Activated T-cell treated with anti-CD3 and anti-CD28 coated beads, Interleukin-2, amount 50 U/mL, for 24 hours (primary cell): ENCODE measurements at places on chromosomes 3 and 15.

- H3K36me3 ChIP-seq: peaks cover 3% of the 10 kb centered on the region
- peaks cover 24% of the 10 kb centered on the region for H3K4me1 ChIP-seq
- H3K27ac ChIP-seq: peak overlapping the region; percentile 4
- H3K27me3 ChIP-seq: no peaks in the 10 kb centered on the region
- H3K4me3 ChIP-seq: no peak overlapping the region
- no peak for DNase-seq
Observed at GRCh38 chr15:77988347-77989295, 88.9 kb downstream of the TBC1D2B start.

DNA sequence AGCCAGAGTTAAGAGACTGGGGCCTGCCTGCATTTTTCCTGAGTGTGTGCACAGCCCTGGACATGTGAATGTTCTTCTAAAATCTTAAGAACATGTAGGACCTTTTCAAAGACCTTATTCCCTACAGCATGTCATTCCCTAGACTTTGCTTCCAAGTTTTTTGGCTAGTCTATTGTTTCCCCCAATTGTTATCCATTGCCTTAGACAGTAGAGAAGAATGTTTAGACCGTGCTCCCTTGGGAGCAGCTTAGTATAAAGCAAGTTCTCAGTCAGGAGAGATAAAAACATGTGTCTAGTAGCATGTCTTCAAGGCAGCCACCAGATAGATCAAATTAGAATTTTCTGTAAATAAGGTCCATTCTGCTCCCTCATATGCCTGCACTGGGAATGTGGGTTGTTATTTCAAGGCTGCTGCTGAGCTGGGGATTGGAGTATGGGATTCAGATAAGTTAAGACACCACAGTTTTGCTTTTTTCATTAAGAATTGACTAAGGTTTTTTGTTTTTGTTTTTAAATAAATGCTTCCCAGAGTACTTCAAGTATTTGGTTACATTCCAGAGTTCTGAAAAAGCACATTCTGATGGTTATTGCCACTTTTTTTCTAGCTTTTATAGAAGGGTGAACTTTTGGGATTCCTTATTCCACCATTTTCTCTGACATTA, 246.7 kb downstream of the RORA start:
- no peaks in the 10 kb centered on the region for H3K4me1 ChIP-seq
- peaks cover 36% of the 10 kb centered on the region for H3K27me3 ChIP-seq
- no peak overlapping the region for H3K27ac ChIP-seq
- H3K36me3 ChIP-seq: no peaks in the 10 kb centered on the region

DNA sequence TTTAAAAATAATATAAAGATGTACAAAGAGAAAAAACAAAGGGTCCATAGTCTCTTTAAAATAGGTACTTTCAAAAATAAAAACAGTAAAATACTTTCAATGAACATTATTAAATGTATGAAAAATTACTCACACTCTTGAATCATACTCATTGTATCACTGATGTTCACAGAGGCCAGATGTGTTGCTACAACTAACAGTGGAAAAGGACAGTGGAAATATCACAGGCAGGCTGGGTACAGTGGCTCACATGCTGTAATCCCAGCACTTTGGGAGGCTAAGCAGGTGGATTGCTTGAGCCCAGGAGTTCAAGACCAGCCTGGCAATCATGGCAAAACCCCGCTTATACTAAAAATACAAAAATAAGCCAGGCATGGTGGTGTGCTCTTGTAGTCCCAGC, 26.8 kb downstream of the NPHP3 start:
- H3K4me3 ChIP-seq: no peak overlapping the region
- DNase-seq: no peak
- peak overlapping the region; percentile 76 for H3K27ac ChIP-seq
- peaks cover 7% of the 10 kb centered on the region for H3K4me1 ChIP-seq
- no peaks in the 10 kb centered on the region for H3K27me3 ChIP-seq
- peaks cover 79% of the 10 kb centered on the region for H3K36me3 ChIP-seq

DNA sequence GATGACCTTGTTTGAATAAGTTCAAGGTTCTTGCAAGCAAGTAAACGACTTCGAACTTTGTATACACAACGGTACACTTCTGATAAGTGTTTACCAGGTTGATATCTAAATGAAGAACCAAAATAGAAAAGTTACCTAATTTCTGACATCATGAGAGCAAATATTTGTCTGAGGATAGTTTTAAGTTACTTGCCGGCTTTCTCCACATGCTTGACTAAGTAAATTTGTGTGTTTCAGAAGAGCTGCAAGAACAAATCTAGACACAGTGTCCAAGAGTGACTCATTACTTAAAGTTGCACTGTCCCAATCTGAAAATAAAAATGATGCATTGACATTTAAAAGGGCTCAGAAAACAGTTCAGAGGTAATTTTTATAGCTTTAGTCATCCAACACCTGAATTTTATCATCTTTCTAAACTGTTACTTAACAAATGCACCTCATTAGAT, 115.1 kb downstream of the HERC1 start:
- peak overlapping the region; percentile 23 for H3K27ac ChIP-seq
- H3K36me3 ChIP-seq: peaks cover 74% of the 10 kb centered on the region
- H3K4me3 ChIP-seq: no peak overlapping the region
- H3K4me1 ChIP-seq: peaks cover 27% of the 10 kb centered on the region
- no peaks in the 10 kb centered on the region for H3K27me3 ChIP-seq

DNA sequence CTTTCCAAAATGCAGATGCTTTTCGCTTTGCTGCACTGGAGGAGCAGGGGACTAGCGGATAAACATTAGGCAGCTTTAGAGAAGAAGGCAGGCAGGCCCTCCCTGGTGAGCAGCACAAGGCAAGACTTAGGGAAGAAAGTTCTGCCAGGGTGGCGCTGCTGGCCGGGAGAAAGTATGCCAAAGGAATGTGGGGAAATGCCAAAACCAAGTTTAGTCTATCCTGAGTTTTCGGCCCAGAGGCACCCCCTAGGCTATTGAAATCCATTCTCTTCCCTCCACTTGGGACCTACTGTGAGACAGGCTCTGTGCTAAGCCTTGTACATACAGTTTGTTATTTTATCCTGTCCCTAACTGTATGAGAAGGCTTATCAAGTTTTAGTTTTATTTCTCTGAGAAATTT, 9.2 kb downstream of the SHC4 start:
- H3K36me3 ChIP-seq: no peaks in the 10 kb centered on the region
- no peaks in the 10 kb centered on the region for H3K4me1 ChIP-seq
- no peak for DNase-seq
- H3K27ac ChIP-seq: no peak overlapping the region
- H3K27me3 ChIP-seq: peaks cover 21% of the 10 kb centered on the region

- H3K36me3 ChIP-seq: no peaks in the 10 kb centered on the region
- no peaks in the 10 kb centered on the region for H3K27me3 ChIP-seq
- H3K27ac ChIP-seq: no peak overlapping the region
- H3K4me3 ChIP-seq: no peak overlapping the region
Observed at GRCh38 chr3:57731311-57731710, 24.8 kb upstream of the SLMAP start.

DNA sequence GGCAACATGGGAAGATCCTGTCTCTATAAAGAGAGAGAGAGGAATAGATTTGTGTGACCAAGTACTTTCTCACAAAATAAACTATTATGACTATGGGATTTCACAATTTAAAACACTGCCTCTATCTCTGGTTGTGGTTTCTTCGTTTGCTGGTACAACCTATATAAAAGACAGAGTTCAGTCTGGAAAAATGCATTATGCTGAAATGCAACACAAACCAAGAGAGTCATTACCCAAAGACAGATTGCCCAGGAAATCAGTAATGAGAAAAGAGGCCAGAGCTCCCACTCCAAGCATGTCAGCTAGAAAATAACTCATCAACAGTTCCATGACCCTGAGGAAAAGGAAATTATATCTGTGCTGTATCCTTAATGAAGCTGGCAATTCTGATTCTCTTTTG, 23.2 kb downstream of the GPR176 start:
- no peak for DNase-seq
- H3K36me3 ChIP-seq: no peaks in the 10 kb centered on the region
- no peak overlapping the region for H3K4me3 ChIP-seq
- no peaks in the 10 kb centered on the region for H3K4me1 ChIP-seq
- peaks cover 17% of the 10 kb centered on the region for H3K27me3 ChIP-seq

DNA sequence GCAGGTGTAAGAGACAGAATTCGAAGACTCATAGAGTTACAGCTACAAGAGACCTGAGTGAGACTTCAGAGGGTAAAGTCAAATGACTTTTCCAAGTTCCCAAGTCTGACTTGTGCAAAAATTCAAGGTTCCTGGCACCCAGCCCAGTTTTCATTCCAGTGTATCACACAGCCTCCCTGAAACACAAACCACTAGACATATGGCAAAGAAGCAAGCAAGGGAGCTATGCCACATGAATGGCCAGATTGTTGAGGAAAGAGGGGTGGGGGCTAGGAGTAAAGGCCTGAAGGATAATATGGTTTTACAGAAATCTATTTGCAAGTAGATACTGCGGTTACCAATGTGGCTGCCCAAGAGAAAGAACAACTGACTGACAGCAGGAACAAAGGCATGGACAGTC, 301.2 kb downstream of the MECOM start:
- H3K4me3 ChIP-seq: no peak overlapping the region
- no peak overlapping the region for H3K27ac ChIP-seq
- DNase-seq: no peak
- H3K4me1 ChIP-seq: no peaks in the 10 kb centered on the region

DNA sequence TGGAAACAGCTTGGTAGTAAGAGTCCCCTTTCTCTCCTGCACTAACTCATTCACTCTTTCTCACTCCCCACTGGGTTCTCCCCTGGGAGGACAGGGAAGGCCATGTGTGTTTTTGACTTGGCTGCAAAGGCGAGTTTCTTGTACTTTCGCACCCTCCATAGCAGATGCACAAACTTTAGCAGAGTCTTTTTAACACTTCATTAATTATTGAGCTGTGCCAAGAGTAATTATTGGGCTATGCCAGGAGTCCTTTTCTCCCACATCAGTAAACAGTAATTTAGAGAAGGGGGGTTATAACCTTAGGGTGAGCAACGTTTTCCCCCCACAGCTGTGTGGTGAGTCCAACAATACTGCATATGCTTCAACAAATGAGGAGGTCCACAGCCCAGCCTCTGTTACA, 224.4 kb upstream of the ATP11B start:
- H3K4me1 ChIP-seq: no peaks in the 10 kb centered on the region
- no peak overlapping the region for H3K27ac ChIP-seq
- H3K27me3 ChIP-seq: peaks cover 9% of the 10 kb centered on the region
- H3K36me3 ChIP-seq: no peaks in the 10 kb centered on the region
- H3K4me3 ChIP-seq: no peak overlapping the region

- no peaks in the 10 kb centered on the region for H3K27me3 ChIP-seq
- H3K27ac ChIP-seq: no peak overlapping the region
- H3K36me3 ChIP-seq: peaks cover 20% of the 10 kb centered on the region
- H3K4me3 ChIP-seq: no peak overlapping the region
- H3K4me1 ChIP-seq: peaks cover 6% of the 10 kb centered on the region
- DNase-seq: no peak
Observed at GRCh38 chr15:48722764-48723661, 77.5 kb upstream of the FBN1 start.

DNA sequence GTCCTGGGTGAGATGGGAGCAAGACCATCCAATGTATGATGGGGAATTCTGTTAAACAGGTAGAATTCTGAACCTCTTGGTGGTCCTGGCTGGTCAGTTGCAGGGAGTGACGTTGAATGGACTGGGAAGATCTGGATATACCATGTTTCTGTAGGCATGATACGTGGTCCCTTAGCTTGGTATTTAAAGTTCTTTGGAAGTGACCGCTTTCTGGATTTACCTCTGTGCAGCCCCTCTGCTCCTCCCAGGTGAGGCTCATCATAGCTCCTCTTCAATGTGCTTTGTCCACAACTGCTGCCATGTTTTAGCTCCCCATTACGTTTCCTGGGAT, 37.2 kb downstream of the SMAD3 start:
- H3K4me1 ChIP-seq: peaks cover 24% of the 10 kb centered on the region
- no peaks in the 10 kb centered on the region for H3K27me3 ChIP-seq
- H3K4me3 ChIP-seq: no peak overlapping the region
- H3K27ac ChIP-seq: no peak overlapping the region
- peaks cover 25% of the 10 kb centered on the region for H3K36me3 ChIP-seq

DNA sequence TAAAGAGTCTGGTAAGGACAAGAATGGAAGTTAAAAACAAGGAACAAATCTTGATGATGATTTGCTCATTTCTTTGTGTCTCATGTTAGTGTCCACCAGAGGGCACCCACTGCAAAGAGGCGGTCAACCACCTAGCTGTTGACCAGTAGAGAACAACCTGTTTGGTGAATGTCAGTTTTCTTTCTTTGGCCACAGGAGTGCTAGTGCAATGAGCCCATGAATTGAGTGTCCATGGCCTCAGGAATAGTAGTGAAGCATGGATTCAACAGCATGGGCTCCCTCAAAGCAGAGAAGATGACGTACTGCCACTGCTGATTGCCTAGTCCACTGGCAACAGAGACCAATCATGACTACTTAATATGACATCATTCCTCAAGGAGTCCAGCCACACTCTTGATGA, 10.7 kb upstream of the CNTN6 start:
- no peaks in the 10 kb centered on the region for H3K4me1 ChIP-seq
- no peak overlapping the region for H3K27ac ChIP-seq
- no peaks in the 10 kb centered on the region for H3K27me3 ChIP-seq
- H3K36me3 ChIP-seq: no peaks in the 10 kb centered on the region
- no peak overlapping the region for H3K4me3 ChIP-seq

DNA sequence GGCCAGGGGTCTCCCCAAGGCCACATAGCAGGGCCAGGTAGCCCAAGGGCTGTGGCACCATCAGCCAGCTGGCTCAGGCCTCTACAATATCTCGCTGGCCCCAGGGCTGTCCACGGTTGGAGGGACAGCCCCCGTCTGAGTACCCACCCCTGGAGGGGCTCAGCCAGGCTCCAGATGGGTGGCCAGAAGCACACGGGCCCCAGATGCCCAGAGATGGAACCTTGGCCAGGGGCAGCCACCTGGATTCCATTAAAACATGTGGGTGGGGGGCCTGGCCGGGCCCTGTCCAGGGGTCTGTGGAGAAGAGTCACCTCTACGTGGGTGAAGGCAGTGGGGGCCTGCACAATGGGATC, 8.4 kb downstream of the CSPG4 start:
- no peaks in the 10 kb centered on the region for H3K27me3 ChIP-seq
- peaks cover 3% of the 10 kb centered on the region for H3K4me1 ChIP-seq
- H3K4me3 ChIP-seq: no peak overlapping the region
- DNase-seq: no peak

DNA sequence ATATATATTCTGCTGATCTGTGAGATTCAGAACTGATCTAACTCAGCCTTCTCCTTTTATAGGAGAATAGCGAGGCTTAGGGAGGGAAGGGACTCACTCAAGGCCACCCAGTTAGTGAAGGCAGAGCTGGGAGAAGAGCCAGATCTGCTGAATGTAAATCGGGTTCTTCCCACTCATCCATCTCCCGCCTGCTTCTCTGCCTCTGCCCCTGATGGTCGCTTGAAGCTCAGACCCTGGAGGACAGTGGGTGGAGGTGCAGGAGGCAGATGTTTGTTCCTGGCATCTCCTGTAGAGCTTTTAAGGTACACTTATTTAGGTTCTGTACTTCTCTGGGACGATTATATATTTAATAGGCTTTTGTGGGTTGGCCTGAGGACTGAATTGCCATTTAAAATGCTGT, 4.3 kb downstream of the PDIA5 start:
- peaks cover 44% of the 10 kb centered on the region for H3K4me1 ChIP-seq
- no peak for DNase-seq

DNA sequence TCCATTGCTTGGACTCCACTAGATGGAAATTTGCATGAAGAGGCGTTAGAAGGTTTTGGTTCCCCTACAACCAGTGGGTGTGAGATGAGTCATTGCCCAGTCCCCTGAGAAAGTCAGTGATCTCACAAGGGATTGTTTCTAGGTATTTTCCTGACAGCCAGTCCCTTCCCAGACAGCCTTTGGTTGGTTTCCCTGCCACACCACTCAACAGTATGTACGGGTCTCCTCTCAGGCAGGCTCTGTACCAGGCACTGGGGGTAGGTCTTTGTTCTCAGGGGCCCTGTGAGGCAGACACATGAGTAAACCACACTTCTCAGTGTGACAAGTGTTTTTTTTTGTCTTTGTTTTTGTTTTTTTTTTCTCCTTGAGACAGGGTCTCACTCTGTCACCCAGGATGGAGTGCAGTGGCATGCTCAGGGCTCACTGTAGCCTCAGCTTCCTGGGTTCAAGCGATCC, 4.0 kb downstream of the LAMP3 start:
- H3K4me3 ChIP-seq: peak overlapping the region; percentile 23
- DNase-seq: peak; percentile 73
- peak overlapping the region; percentile 85 for H3K27ac ChIP-seq
- H3K36me3 ChIP-seq: peaks cover 9% of the 10 kb centered on the region
